Kasumi-1 (cell line): ENCODE measurements at places on chromosomes 4 and X.
A peak's percentile ranks its signal among the peaks of the same experiment; 100 is the strongest.

GRCh38 chr4:67635331-67635730 is 65.6 kb downstream of the UBA6 start:
- no peak for DNase-seq

DNA sequence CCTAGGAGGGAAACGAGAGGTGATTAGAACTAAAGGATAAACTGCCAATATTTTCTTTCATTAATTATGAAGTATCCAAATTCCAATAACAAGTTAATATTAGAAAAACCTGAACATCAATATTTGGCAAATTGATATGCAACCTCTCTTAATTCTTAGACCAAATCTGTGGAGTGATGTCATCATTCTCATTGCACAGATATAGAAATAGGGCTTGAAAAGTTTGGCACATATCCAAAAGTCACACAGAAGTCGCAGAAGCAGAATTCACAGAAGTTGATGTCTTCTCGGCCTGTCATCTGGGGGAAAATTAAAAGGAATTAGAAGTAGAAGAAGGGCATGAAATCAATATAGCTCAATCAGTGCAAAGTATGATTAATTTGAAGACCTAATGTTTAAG is 36.9 kb downstream of the ENPEP start:
- no peak for DNase-seq

GRCh38 chr4:152523731-152524130 is 12.2 kb downstream of the FBXW7 start:
- DNase-seq, result no peak

- DNase-seq, result no peak
Measured at GRCh38 chr4:86563416-86563815, 30.7 kb upstream of the PTPN13 start.

- DNase-seq, result no peak
Measured at GRCh38 chr4:177204126-177204525, 105.5 kb upstream of the NEIL3 start.

DNA sequence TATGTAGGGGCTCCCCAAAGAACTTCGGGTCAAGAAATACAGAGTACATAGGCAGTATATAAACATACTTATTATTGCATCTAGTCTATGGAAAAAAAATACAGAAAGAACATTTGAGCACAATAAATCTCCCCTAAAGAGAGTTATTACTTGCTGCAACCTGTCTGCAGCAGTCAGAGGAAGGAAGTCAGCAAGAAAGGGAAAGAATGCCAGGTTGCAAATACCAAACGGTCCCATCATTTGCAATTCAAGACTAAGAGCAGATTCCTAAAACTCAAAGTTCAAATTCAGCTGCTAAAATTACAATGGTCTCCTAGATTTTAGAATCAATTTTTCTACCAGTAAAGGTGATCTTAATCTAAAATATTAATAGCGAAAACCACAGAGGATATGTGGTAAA is 236.2 kb upstream of the NUDT6 start:
- no peak for DNase-seq

- DNase-seq, result no peak
Measured at GRCh38 chrX:133745349-133745748, 240.0 kb downstream of the GPC3 start.

GRCh38 chr4:28254003-28254402 is 1393.4 kb downstream of the STIM2 start:
- DNase-seq, result no peak

DNA sequence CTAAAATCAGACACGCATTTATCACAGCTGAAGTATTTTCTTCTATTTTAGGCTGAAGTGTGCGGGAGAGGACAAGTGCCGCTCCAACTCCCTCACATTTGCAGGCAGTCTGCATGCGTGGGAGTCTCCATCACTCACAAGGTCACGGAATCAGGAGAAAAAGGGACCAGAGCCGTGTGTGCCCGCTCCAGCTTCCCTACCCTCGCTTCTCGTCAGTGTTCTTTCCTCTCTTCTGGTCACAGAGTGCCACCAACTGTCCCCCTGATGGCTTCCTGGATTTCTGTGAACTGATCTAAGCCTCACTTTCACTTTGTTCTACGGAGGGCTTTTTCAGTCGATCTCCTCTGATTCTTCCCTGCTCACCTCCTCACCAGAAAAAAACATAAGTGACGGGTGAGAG is 407.4 kb upstream of the AADAT start:
- DNase-seq, result peak; percentile 80

GRCh38 chr4:109419679-109420078 is 13.9 kb upstream of the SEC24B start:
- peak; percentile 9 for DNase-seq

DNA sequence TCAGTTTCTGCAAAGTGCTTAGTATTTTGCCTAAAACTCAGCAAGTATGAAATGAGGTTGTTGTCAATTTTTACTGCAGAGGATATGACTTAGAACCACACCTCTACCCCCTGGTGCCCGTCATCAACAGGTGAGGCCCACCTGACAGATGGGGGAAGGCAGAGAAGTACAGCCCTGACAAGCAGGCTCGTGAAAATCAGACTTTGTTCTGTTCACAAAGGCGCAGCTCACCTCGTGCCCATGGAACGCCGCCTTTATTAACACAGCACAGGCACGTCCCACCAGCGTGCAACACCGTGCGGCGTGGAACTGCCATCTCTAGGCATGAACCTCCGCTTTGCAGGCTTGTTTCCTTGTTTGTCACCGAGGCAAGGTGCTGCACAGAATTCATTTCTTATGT is 13.3 kb downstream of the CYP4V2 start:
- no peak for DNase-seq

DNA sequence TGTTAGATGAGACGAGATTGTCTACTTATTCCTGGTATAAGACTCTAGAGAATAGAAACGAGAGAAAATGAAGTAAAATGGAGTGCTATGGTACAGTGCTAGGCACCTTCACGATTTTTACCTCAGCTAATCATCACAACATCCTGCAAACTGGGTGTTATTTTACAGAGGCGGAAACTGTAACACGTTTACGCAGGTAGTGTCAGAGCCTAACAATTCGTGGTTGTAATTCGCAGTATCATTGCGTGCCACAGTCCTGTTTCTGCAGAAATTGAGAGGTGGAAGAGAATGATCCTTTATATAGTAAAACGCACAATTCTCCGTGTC is 383 bp upstream of the TBC1D19 start:
- DNase-seq, result peak; percentile 91

DNA sequence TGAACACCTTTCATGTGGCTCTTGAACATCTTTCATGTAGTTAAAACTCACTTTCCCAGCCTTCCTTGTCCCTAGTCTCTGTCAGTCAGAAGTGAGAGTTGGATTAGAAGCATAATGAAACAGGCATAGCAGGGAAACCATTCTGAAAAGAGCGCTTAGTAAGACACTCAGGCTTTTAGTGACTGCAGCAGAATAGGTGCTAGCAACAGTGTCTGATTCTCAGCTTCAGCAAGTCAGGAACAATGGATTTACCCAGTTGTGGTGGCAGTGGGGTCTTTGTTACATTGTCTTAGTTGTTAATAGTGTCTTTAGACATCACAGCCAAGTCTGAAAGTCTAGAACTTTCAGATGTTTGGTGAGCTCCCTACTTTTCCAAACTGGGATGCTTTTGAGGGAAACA is 177.1 kb upstream of the PCDH7 start:
- DNase-seq, result no peak

GRCh38 chr4:182189103-182189878 is 53.9 kb upstream of the TENM3 start:
- no peak for DNase-seq

- no peak for DNase-seq
Measured at GRCh38 chrX:154325541-154325940, 29.9 kb downstream of the TKTL1 start.

GRCh38 chr4:174528226-174528625 is 5.9 kb upstream of the HPGD start:
- no peak for DNase-seq

GRCh38 chr4:11480683-11481082 is 52.0 kb upstream of the HS3ST1 start:
- DNase-seq, result peak; percentile 100

GRCh38 chr4:54657185-54657550 is 589 bp upstream of the KIT start:
- DNase-seq, result no peak

DNA sequence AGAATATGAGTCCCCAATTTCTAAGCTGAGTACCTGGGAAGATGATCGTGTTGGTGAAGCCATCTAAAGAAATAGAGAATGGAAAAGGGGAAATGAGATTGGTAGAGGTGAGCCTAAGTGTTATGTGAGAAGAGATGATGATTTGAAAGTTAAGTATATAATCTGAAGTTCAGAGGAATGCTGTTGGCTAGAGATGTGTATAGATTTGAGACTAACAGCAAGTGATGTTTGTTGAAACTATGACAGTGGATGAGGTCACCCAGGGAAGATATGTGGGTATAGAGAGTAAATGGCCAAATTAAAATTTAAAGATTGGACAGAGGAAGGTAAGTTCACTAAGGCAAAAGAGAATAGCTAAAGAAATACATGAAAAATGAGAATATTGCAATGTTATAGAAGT is 324.2 kb downstream of the MAPK10 start:
- no peak for DNase-seq

DNA sequence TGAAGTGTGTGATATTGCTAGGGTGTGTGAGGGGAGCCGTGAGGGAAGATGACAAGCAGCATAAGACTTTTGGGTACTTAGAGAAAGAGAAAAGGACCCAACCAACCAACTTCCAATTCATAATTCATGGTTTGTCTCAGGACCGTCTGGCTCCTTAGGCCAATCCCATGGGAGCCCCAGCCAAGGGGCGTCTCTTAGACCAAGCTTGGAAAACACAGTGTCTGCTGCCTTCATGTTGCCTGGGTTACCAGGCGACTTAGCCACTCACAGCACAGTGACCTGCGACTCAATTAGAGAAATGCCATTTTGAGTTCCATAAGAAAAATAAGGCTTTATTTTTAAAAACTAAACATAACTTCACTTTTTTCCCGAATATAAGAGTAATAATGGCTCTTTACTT is 32.7 kb downstream of the BST1 start:
- DNase-seq, result no peak

DNA sequence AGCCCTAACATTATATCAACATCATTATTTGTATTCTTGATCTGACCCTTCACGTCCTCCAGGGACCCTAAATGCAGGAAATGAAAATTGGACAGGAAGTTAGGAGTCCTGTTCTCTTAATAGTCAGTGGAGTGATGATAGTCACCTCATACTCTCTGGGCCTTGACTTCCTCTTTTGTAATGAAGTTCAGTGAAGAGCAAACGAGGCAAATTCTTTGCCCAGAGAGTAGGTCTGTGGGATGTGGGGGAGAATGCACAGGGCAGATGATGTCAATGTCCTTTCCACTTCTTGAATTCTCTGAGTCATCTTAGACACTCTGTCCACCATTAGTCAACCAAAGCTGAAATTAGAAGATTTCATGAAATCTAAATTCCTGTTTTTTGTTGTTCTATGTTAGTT is 17.1 kb upstream of the GPRIN3 start:
- DNase-seq, result peak; percentile 94

GRCh38 chrX:19578956-19579355 is 63.6 kb upstream of the MAP3K15 start:
- no peak for DNase-seq

DNA sequence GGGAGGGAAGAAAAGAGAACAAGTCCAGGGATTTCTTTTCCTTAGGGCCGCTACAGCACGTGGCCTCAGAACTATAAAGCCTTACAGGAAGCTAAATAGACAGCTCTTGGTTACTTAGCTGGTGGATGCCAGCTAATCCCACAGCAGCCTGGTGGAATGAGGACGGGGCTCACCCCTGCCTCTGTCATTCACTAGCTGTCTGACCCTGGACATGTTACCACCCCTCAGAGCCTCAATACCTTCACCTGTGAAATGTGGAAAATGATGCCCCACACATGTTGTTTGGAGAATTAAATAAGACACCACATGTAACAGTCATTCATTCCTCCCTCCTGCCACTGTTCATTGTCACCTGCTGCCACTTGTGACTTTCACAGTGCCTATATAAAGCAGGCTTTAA is 15.7 kb downstream of the CCKAR start:
- no peak for DNase-seq

DNA sequence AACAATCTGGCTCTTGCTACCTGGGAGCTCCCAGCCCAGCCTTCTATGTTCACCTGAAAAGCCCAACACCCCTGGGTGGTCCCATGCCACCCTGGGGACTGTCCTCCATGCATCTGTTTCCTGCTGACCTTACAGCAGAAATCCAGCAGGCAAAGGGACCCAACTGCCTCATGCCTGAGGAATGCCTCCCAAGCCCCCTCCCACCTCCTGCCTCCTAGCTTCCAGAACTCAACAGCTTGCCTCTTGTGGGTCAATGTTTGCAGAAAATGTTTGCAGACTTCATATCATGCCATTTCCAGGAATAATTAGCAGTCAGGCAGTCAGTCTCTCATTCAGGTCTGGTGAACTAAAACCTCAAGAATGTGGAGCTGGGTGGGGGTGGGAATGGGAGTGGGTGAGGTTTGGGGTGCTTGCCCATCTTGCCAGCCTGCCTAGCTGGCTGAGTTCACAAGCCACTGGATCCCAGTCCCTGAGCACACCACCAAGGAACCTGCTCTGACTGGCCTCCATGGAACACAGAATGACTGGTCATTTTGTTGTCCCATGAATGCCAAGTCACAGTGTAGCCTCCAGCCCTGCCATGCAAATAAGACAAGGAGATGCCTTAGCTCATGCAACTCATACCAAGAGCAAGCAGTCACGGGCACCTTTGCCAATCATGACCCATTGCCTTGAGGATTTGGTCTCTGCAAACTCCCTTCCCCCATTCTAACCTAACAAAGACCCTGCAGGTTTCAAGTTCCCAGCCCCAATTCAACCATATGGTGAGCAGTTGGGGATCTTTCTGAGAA is 12.1 kb upstream of the PLAC1 start:
- DNase-seq, result no peak

GRCh38 chr4:59650861-59651260 is 1549.3 kb upstream of the ADGRL3 start:
- DNase-seq, result no peak

- DNase-seq, result no peak
Measured at GRCh38 chrX:3526731-3527130, 180.3 kb upstream of the MXRA5 start.

- DNase-seq, result no peak
Measured at GRCh38 chr4:188551156-188551555, 411.9 kb downstream of the TRIML1 start.

- peak; percentile 40 for DNase-seq
Measured at GRCh38 chr4:168917138-168917779, 92.8 kb downstream of the CBR4 start.

DNA sequence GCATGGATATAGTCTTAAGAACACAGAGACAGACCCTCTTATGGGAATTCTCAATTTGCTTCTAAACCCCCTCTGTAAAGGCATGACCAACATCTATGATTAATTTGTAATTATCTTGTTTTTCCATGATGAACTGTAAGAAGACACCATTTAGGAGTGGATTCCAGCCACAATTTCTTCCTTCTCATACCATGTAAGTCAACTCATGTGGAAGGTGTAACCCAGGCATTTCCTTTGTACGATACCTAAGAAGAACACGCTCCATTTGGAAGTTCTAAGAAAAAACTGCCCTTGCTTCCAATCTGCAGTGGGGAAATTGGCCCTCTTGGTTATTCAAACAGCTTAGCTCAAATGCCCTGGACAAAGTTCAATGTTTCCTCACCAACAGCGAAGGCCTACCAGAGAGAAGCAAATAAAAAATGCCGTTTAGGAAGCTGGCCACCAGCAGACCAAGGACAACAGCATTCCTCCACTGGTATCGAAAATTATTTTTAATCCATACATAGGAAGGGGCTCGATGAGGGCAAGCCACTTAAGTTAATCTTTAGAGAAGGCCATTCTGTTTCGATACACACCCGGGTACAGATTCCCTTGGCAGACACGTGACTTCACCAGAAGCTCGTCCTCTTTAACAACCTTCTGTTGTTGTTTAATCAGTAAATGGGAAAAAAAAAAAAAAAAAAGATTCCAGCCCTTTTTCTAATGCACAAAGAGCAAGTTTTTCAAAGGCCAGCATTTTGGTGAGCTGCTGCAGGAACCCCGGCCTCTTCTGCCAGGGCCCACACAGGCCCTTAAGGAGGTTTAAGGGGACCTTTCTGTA is 2.6 kb downstream of the DHRSX start:
- no peak for DNase-seq
